A549 (cell line): ENCODE measurements at places on chromosomes 7 and 10.
A peak's percentile ranks its signal among the peaks of the same experiment; 100 is the strongest.

- DNase-seq = no peak
Observed at GRCh38 chr7:33639552-33640197, 265.7 kb upstream of the BMPER start.

- no peak for DNase-seq
Observed at GRCh38 chr7:53151496-53151895, 116.1 kb downstream of the POM121L12 start.

- peak; percentile 30 for DNase-seq
Observed at GRCh38 chr10:87771871-87772500, 46.0 kb downstream of the ATAD1 start.

- DNase-seq = no peak
Observed at GRCh38 chr10:121590772-121591171, 7.5 kb downstream of the FGFR2 start.

GRCh38 chr10:58765910-58766309, 253.2 kb downstream of the BICC1 start:
- DNase-seq = no peak

- DNase-seq = no peak
Observed at GRCh38 chr10:6013413-6014192, 36.3 kb upstream of the IL15RA start.

GRCh38 chr10:110491346-110491745, 6.4 kb upstream of the DUSP5 start:
- no peak for DNase-seq

GRCh38 chr7:23523486-23524075, 8.2 kb downstream of the TRA2A start:
- DNase-seq = no peak

- DNase-seq = no peak
Observed at GRCh38 chr10:35580423-35580770, 24.7 kb upstream of the GJD4 start.

DNA sequence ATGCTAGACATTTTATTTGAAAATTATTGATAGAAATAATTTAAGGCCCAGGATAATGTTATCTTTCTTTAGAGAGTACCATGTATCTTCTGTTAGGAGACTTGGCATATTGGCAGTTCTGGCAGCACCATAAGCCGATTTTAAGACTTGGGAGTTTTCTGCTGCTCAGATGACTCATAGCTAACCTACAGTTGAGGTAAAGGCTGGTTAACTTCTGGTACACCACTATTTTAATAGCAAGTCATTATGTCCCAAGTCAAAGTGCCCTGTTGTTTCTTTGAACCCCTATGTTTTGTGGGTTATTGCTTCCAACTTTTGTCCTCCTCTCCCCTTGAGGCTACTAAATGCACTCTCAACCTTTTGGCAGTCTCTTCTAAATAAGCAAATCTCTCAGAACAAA, 25.2 kb downstream of the ATRNL1 start:
- no peak for DNase-seq

- no peak for DNase-seq
Observed at GRCh38 chr7:17434191-17434590, 135.7 kb downstream of the AHR start.

DNA sequence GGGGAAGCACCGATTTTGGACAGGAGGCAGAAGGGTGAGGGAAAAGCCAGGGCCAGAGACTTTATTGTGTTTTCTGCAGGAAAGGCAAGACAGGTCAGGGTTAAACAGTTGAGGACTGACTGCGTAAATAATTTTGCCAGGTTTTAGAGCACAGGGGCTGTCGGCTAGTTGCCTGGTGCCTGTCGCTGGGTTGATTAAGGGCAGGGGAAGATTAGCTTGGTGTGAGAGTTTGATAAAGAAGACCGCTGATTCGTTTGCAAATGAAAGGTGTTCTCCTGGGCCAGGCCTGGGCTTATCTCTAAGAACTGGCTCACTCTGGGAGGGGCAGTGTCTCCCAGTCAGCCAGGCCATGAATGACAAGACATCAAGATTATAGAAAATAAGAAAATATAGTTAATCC, 75.6 kb downstream of the SLC37A3 start:
- no peak for DNase-seq

DNA sequence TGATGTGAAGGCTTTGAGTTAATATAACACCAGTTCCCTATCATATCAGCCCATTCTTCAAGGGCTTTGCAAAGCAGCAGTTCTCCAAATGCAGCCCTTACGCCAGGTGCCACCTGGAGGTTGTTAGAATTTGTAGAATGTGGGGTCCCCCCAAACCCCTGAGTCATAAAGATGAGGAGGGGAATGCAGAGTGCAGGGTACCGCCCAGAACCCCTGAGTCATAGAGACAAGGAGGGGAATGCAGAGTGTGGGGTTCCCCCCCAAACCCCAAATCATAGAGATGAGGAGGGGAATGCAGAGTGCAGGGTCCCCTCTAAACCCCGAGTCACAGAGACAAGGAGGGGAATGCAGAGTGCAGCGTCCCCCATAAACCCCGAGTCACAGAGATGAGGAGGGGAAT, 605.8 kb downstream of the PTPRN2 start:
- DNase-seq = no peak
